ENCODE measurements at places on chromosomes 11 and 22.

DNA sequence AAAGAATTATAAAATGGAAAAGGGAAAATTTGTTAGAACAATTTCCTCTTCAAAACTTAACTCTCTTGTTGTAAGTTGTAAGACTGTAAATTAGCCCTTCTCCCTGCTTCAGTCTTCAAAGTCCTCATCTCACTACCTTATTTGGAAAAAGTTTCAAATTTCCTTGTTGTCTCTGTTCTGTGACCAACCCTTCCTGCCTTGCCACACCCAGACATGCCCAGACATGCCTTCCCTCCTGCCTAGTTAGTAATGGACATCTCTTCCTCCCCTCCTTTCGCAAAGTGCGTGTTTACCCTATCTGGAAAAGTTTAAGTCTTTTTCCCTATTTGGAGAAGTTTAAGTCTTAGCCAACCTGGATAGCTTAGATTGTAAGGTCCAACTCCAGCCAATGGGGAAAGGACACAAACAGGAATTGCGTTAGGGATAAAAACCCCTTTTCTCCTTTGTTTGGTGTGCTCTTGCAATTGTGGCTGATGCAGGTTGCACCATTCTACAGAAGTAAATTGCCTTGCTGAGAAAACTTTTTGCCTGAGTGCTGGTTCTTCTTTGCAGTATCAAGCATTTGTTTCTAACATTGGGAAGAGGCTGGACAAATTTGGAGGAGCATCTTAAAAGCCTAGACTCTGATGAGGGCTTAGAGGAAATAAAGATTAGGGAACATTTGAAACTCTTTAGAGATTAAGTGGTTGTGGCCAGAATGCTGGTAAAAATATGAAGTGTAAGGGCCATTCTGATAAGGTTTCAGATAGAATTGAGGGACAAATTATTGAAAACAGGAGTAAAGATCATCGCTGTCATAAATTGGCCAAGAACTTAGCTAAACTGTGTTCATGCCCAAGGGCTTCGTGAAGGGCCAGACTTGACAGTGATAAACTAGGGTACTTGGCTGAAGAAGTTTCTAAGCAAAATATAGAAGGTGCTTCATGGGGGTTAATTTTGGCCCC lies 15.4 kb downstream of the OR52K2 start:
- no peak for DNase-seq

- DNase-seq: no peak
Measured at GRCh38 chr11:92596596-92597317, 372.1 kb downstream of the FAT3 start.

DNA sequence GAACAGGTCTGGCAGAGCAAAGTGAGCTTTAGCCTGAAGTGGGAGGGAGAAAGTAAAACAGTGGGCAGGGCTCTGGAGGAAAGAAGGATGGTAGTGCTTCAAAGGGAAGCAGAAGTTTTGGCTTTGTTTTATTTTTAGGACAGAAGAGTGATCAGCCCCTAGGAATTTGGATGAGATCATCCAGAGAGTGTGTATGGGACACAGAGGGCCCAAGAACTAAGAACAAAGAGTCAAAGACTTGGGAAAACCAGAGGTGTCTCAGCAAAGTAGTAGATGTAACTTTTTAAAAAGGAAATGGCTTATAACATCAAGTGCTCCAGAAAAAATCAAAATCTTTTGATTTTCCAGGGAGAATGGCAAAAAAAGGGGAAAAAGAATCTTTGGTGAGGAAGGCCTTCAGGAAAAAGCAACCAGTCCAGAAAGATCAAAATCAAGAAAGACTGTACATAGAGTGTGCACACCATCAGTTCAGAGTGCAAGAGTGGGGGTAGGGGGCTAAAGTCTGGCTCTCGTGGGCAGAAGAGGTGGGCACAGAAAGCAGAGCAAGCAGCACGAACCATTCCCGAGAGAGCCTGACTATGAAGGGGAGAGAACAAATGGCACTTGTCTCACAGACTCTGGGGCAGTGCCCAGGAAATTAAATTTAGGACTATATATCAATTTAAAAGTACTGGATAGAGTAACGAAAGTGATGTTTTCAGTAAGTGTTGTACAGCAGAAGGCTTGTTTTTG lies 30.0 kb downstream of the MAPK1 start:
- no peak for DNase-seq

- DNase-seq: no peak
Measured at GRCh38 chr11:69499918-69500284, 18.4 kb downstream of the LINC01488 start.

DNA sequence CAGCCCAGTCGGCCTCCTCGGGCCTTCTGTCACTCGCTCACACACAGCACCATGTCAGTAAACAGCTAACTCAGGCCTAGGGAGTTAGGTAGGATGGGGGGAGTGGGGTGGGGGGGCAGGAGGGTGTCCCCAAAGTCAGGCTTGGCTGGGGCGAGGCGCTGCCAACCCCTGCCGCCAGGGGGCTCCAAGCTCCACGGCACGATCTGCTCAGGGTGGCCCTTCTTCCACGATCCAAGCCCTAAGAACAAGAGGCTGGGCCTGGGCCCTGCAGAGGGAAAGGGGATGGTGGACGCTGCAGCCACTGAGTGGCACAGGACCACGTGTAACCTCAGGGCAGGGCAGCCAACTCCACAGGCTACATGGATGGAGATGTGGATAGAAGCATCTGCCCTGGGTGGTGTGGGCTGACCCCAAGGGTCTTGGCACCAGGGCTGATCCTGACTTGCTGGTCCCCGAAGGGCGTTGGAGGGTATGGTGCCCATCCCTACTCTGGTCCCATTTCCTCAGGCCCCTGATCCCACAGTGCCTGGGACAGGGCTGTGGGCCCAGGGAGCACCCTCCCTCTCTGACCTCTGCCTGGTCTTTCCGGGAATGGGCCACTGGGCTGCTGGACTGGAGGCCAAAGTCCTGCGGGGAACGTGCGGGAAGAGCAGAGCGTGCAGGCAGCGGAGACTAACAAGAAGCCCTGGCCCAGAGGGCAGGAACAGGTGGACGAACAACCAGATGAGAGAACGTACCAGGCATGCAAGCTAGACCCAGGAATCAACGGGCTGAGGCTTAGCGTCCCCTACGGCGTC lies 29.1 kb upstream of the TXNRD2 start:
- DNase-seq: peak; percentile 28

- DNase-seq: no peak
Measured at GRCh38 chr22:26395926-26396325, 33.1 kb upstream of the ASPHD2 start.
